ENCODE measurements at places on chromosomes 11 and 22.

- DNase-seq: no peak
Observed at GRCh38 chr11:44709966-44710365, 16.8 kb upstream of the TSPAN18 start.

DNA sequence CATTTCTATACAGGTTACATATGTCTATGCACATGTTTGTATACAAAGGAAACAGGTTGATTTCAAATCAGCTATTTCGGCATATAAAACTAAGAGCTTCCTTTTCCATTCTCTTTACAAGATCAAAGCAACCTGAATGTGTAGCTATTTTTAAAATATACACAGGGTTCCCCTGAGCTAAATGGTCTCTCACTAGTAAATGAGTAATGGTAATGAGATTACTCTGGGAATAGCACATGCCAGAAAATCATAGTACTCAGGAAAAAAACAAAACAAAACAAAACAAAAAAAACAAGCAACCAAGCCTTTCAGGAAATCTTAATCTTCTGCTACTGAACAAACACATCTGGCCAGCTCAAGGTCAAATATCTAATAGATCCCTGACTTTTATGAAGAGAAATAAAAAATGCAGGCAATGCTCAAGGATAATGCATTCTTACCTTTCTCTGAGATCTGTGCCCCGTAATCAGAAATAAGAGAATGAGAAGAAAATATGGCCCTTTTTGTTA lies 156.6 kb upstream of the POU2AF2 start:
- DNase-seq: no peak

- no peak for DNase-seq
Observed at GRCh38 chr11:26032241-26032640, 299.7 kb upstream of the ANO3 start.

DNA sequence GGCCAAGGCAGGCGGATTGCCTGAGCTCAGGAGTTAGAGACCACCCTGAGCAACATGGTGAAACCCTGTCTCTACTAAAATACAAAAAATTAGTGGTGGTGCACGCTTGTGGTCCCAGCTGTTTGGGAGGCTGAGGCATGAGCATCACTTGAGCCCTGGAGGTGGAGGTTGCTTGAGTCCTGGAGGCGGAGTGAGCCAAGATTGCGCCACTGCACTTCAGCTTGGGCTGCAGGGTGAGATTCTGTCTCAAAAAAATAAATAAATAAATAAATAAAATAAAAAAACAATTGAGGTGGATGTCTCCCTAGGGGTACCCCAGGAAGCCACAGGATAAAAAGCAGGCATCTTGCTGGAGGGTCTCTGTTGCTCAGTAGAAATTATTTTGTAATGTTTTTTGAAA lies 14.1 kb downstream of the PTPRJ start:
- DNase-seq: no peak

DNA sequence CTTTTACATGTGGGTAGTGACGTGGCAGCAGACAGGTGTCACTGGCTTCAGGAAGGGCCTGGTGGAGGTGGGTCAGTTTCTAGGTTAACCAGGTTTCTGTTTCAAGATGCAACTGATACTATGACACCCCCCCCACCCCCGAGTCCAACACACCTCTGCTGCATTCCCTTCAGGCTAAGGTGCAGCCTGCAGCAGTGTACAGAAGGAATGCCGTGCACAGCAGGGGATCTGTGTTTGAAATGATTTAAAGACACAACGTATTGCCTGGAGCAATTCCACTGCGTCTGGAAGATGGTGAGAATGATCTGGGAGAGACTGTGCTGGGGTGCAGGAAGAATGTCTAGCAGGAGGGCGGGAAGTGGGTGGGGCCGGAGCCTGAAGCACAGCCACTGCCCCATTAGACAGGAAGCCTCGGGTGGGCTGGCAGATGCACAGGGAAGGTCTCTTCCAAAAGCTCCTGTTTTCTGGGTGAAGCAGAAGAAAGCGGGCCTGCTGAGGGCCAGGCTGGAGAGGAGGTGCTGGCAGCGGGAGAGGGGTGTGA lies 11.9 kb upstream of the TESMIN start:
- no peak for DNase-seq

DNA sequence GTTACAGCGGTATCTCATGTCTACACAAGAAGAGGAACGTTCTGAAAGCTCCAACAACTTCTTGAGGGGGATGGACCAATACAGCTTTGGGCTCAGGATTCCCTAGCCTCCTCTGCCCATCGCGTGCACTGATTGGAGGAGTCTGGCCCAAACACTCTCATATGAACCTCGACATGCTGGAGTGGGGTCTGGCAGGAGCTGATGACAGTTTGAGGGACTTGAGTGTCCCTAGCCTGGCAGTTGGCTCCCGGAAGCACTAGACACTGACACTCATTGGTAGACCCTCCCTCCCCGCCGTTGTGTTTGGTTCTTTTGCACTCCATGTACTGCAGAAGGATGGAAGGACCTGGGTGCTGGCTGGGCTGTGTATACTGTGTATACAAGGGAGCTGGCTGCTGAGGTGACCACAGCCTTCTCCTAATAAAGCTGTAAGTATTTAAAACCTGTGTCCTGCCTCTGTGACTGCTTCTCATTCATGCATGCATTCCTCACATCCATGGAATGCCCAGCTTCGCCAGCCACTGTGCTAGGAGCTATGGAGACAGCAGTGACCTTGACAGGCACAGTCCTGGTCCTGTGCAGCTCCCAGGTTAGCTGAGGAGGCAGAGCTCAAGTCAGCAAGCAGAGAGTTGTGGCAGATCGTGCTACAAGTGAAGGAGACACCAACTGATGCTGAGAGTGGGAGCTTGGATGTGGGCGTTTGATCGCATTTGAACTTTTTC lies 27.9 kb downstream of the ADAMTS15 start:
- DNase-seq: no peak

- DNase-seq: no peak
Observed at GRCh38 chr11:73281796-73282660, 9.9 kb downstream of the P2RY6 start.

- DNase-seq: no peak
Observed at GRCh38 chr22:20586403-20586745, 79.0 kb downstream of the MED15 start.

GRCh38 chr11:32451808-32452207 lies 16.5 kb upstream of the WT1 start:
- DNase-seq: no peak

GRCh38 chr22:37749831-37750595 lies 53.2 kb downstream of the TRIOBP start:
- DNase-seq: no peak

GRCh38 chr11:12785901-12786300 lies 111.7 kb downstream of the TEAD1 start:
- no peak for DNase-seq

GRCh38 chr11:132742929-132743328 lies 789.4 kb downstream of the OPCML start:
- no peak for DNase-seq

DNA sequence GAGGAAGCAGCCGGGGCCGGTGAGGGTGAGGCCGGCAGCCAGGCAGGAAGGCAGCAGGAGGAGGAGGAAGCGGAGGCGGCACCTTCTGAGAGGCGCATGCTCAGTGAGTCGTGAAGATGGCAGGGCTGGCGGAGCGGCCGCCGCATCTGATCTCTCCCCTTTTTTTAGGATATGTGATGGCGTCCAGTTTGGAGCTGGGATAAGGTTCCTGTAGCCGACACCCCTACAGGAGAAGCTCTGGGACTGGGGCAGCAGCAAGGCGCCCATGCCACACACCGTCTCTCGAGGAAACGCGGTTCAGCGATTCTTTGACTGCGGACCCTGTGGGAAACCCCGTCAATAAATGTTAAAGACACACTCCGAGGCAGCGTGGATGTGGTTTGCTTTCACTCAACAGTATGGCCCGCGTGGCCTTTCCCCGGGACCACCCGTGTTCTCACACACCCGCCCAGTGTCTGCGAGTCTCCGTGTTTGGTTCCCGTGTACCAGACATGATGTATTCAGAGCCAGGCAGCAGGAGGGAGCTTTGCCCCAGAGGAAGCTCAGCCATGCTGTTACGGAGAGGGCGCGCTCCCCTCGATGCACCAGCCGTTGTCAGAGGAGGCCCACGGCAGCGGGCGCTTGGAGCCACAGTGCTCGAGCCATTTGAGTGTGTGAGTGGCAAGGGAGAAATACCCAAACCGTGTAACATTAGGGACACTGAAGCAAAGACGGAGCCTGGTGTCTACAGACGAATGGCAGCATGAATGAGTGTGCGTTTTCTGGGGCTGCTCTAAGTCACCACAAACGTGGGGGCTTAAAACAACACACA lies 27.7 kb upstream of the PARVB start:
- peak; percentile 56 for DNase-seq

DNA sequence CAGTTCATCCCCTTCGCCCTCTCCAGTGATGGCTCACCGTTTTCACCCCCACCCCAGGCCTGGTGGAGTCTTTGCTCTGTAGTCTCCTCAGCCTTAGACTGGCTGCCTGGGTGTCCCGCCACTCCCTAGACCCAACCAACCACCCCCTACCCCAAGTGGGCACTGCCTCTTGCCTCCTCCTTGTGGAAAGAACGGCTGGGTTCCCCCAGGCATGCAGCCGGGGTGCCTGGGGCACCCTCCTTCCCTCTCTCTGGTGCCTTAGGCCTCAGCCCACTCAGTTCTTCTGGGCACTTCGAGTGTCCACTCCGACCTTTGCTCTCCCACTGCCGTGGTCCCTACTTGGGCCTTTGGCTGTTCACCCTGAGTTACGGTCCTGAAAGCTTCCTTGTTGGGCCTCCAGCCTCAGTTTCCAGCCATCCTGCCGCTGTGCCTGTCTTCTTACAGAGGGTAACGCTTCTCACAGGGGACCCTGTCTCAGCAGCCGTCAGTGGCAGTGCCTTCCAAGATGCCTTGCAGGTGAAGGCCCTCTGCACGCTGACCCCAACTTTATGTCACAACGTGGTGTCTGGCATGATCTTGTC lies 3.1 kb downstream of the GRIK4 start:
- no peak for DNase-seq

DNA sequence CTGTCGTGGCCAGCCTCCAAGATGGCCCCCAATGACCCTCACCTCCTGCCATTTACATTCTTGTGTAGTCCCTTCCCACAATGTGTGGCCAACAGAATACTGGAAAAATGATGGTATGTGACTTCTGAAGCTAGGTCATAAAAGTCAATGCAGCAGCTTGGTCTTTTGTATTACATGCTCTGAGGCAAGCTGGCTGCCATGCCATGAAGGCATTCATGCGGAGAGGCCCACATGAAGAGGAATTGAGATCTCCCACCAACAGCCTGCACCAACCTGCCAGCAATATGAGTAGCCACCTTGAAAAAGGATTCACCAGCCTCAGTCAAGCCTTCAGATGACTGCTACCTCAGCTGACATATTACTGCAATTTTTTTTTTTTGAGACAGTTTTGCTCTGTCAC lies 4.6 kb downstream of the MRTFA start:
- DNase-seq: no peak

All from stimulated activated CD4-positive, alpha-beta T cell treated with anti-CD3 and anti-CD28 coated beads, TNF-alpha, amount 100 ng/mL, for 48 hours (primary cell).